Fibroblast of the aortic adventitia (primary cell): ENCODE measurements at places on chromosomes 16 and 17. TPM values are rescaled to one million over a fixed set of nuclear protein-coding genes. Genes with fewer than 3 reads are reported as not detected.
A peak's percentile ranks its signal among the peaks of the same experiment; 100 is the strongest.

The STXBP4 gene
- total RNA-seq = 22.7 and 32.0 TPM in 2 replicates

The TMEM238L gene
- not detected in 2 replicates for total RNA-seq

GRCh38 chr17:28181568-28181967, 137.4 kb upstream of the TMEM97 start:
- no peak for DNase-seq

- no peak for DNase-seq
Observed at GRCh38 chr17:27539152-27539551, 82.9 kb downstream of the KSR1 start.

The LRRC46 gene
- total RNA-seq = 0.16 TPM in 1 of 2 replicates, not detected in the other

DNA sequence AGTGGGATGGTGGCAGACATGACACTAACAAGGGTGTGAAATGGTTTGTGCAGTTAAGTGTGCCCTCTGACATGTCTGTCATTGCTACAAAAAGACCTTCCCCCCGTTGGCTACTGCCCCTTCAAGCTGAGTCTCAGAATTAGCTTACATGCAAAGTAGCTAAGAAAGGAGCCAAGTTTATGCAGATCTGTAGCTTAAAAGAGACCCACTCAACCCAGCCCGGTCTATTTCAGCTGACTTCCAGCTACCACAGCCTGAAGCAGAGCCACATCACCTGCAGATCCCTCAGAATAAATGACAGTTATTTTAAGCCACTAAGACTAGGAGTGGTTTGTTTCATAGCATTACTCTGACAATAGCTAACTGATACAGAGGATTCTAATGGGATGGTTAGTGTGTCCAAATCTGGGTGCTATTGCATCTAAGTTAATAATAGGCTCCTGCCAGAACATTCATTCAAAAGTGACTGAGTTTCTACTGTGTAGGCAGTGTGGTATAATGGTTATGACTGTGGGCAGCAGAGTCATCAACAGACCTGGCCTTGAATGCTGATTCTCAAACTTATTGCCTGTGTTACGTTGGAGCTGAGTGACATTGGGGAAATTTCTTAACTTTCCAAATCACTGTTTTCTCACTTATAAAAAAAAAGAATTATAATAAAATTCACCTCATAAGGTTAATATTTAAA, 11.7 kb downstream of the C17orf67 start:
- no peak for DNase-seq

DNA sequence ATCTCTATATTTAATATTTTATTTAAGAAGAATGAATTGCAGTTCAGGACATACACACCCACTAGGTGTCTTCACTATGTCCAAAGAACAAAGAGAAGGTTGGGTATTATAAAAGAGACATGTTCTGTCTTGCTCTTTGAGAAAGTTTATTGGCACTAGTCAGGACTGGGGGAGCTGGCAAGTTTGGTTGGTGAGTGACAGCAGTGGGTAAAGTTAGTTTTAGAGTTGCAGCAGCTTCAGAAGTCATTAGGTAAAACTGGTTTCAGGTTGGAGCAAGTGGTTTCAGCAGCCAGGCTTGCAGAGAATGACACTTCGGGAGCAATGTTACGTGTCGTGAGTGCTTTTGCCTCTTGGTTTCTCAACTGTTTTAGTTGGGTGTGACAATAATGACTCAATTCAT, 142.2 kb upstream of the HS3ST3A1 start:
- DNase-seq = no peak

GRCh38 chr17:51397361-51398127, 137.2 kb downstream of the UTP18 start:
- no peak for DNase-seq

DNA sequence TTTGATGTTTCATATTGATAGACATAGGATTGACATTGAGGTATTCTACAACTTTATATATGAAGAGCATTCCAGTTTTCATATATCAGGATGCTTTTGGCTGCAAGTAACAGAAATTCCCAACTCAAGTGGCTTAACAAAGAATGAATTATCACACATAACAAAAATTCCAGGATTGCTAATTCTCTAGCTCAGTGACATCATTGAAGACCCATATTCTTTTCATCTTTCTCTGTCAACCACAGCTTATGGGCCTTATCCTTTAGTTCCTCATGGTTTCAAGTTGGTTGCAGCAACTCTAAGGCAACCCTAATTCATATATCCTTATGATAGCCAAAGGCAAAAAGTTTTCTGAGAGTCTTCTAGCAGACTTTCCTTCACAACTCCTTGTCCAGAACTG, 91.5 kb upstream of the HAS3 start:
- no peak for DNase-seq

The LGALS9B gene
- not detected in 2 replicates for total RNA-seq

DNA sequence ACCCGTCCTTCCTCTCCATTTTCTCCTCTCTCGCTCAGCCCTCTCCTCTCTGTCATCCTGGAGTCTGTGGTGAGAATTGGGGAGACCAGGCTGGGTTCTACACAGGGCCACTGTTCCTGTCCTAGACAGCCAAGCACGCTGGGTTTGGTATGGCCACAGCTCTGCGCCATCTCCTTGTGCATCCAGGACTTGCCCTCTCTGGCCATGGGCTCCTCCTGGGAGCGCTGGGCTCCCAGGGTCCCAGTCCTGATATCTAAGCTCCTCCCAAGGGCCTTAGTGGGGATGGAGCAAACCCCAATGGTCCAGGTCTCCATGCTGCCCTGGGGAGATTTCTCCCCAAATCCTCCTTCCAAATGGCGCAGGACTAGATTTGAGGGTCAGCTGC, 27.2 kb upstream of the ITGA3 start:
- DNase-seq = no peak

- peak; percentile 70 for DNase-seq
Observed at GRCh38 chr16:85211271-85211801, 99.1 kb upstream of the CIBAR2 start.

- DNase-seq = no peak
Observed at GRCh38 chr17:17498606-17499301, 2.6 kb upstream of the RASD1 start.

GRCh38 chr17:71111460-71111859, 942.1 kb downstream of the KCNJ2 start:
- DNase-seq = no peak

GRCh38 chr17:52636443-52636842, 477.9 kb upstream of the CA10 start:
- no peak for DNase-seq

- DNase-seq = no peak
Observed at GRCh38 chr16:67649494-67649931, 4.6 kb downstream of the CARMIL2 start.

- DNase-seq = peak; percentile 65
Observed at GRCh38 chr16:361872-362701, 8.3 kb downstream of the MRPL28 start.

DNA sequence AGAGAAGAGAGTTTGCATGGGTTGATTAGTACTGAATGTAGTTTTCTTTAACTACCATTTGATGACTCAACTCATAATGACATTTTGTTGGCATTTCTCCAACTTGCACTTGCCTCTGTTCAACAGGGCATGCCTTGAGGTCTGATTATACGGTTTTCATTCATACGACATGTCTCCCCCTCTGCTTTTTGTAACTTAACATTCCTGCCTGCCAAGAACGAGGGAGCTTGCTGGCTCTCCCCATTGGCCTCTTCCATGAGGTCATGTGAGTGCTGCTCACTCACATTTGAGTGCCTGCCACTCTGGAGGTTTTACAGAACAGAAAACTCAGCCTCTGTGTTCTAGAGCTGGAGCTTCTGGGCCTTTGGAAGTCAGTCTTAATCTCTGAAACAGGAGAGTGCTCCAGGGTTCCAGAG, 19.7 kb downstream of the MAP2K6 start:
- no peak for DNase-seq

DNA sequence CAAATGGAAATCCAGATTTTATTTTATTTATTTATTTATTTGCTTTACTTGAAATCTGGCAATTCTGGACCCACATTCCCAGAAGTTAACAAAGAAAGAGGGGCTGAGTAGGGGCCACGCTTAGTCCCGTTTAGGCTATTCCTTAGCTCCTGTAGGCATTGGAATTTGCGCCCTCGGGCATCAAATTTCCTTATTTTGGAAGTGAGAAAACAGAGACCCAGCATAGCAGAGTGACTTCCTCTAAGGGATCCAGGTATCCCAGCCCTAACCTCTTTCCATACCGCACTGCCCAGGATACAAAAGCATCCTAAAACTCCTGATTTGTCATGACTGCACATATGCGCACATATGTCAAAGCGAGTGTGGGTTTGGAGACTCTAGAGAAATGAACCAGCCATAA, 19.0 kb upstream of the SMG1 start:
- DNase-seq = no peak

The TSNAXIP1 gene
- 0.99 and 1.8 TPM in 2 replicates for total RNA-seq

The C17orf78 gene
- not detected in 2 replicates for total RNA-seq

The HCFC1R1 gene
- 40.6 and 45.6 TPM in 2 replicates for total RNA-seq

The MYADML2 gene
- total RNA-seq = not detected in 2 replicates

GRCh38 chr17:49787884-49788477, 500 bp upstream of the KAT7 start:
- no peak for DNase-seq

- peak; percentile 9 for DNase-seq
Observed at GRCh38 chr16:12268606-12269005, 292.1 kb downstream of the SNX29 start.
